Kidney tubule cell (primary cell): ENCODE measurements at places on chromosomes 6 and 20.

- DNase-seq: peak; percentile 1
These were observed 55.5 kb downstream of the PDE7B start for GRCh38 chr6:135906972-135907465.

- peak; percentile 66 for DNase-seq
These were observed 5.1 kb upstream of the ADAM33 start for GRCh38 chr20:3686867-3687321.

DNA sequence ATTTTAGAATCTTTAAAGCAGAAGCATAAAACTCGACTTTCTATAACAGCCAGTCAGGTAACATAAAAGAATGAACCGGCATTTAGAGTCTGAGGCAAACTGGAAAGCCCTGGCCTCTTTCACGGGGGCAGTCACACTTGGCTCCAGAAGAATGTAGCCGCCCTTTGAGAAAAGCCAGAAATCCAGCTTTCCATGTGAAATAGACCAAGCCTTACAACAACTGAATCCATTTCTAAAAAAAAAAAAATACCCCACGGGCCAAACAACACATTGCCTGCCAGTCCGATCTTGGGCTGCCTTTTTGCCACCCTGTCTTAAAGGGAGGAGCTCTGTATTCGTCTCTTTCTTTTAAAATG lies 252.9 kb upstream of the TAB2 start:
- DNase-seq: no peak

GRCh38 chr6:3411967-3412778 lies 44.7 kb downstream of the SLC22A23 start:
- DNase-seq: no peak

- peak; percentile 38 for DNase-seq
These were observed 32.1 kb downstream of the PRSS16 start for GRCh38 chr6:27279513-27280063.

- DNase-seq: peak; percentile 81
These were observed 14.2 kb downstream of the SLC22A23 start for GRCh38 chr6:3442431-3443220.
